Transverse colon (tissue), 4 donors: ENCODE measurements at places on chromosomes 1 and 21. TPM values are rescaled to one million over a fixed set of nuclear protein-coding genes. Genes with fewer than 3 reads are reported as not detected.

DNA sequence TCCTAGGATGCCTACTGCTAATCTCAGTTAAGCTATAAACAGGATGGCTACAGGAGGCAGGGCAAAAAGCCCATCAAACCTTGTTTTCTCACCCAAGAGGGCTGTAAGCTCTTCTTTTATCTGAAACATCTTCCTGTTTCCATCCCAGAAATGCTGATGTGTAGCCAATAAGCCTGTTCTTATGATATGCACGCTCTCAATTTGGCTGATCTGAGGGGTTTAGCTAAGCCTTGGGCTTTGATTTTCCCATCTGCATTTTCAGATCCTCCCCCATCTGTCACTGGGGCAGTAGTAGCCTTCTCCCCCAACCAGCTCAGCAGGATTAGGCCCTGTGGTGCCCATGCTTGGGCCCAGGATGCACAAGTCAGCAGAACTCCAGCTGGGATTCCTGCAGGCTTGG is 105.0 kb downstream of the BRINP2 start:
- DNase-seq = no peak
- H3K27ac ChIP-seq = no peak overlapping the region

DNA sequence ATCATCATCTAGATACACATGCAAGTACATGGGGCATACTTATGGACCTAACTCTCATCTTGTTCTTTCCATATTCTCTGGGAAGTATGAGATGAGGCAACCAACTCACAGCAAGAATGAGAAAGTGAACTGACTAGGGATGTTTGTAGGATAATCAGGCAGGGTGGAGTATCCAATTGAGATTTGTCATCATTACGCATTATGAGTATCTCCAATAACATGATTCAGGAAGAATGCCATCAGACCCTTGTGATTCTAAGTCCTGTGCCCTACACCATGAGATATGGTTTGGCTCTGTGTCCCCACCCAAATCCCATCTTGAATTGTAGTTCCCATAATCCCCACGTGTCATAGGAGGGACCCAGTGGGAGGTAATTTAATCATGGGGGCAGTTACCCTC is 154.0 kb downstream of the SLC30A10 start:
- no peak for DNase-seq
- no peaks in the 10 kb centered on the region for H3K36me3 ChIP-seq
- no peaks in the 10 kb centered on the region for H3K4me1 ChIP-seq
- no peak overlapping the region for H3K27ac ChIP-seq
- H3K4me3 ChIP-seq = no peak overlapping the region

- no peaks in the 10 kb centered on the region for H3K27me3 ChIP-seq
- H3K4me1 ChIP-seq = no peaks in the 10 kb centered on the region
- no peaks in the 10 kb centered on the region for H3K36me3 ChIP-seq
Measured at GRCh38 chr1:116553386-116554115, 17.3 kb downstream of the CD58 start.

DNA sequence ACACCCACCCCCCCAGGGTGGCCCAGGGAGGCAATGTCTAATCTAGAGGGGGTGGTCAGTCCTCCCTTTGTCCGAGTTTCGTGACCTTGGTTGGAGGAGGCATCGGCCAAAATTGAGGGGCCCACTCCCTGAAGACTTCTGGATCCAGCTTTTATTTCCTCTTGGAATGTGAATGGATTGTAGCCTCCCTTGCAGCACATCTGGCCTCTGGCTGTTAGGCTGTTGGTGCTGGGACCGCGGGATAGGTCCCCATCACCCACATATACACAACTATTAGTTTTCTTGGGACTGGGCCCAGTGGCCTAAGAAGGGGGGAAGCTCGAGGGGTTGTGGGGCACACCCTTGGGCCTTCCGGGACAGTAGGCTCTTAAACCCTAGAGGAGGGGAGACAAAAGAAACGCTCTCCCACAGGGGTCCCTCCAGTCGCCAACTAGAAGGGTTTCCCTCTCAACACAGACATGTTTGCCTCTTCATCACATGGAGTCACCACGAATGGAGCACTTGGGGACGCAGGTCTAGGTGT is 2.5 kb downstream of the LHX4 start:
- H3K27ac ChIP-seq = no peak overlapping the region
- no peaks in the 10 kb centered on the region for H3K36me3 ChIP-seq
- H3K4me3 ChIP-seq = no peak overlapping the region
- H3K27me3 ChIP-seq = peaks cover 100% of the 10 kb centered on the region
- no peak for DNase-seq

The MYOM3 gene
- total RNA-seq = 7.5 TPM

The LAPTM5 gene
- total RNA-seq = 21.3 TPM

GRCh38 chr1:155856975-155857930 is at the start of gene GON4L:
GON4L (minus strand) TSS chr1:155857214; CDS start chr1:155853780, 3,434 bp downstream.
- H3K4me3 ChIP-seq = peak within 1 kb of the TSS; percentile 46
- H3K27ac ChIP-seq = peak within 1 kb of the TSS; percentile 67
- H3K4me1 ChIP-seq = no peaks in the 10 kb centered on the region
- DNase-seq = peak; percentile 91
- peaks cover 13% of the 10 kb centered on the region for H3K27me3 ChIP-seq

DNA sequence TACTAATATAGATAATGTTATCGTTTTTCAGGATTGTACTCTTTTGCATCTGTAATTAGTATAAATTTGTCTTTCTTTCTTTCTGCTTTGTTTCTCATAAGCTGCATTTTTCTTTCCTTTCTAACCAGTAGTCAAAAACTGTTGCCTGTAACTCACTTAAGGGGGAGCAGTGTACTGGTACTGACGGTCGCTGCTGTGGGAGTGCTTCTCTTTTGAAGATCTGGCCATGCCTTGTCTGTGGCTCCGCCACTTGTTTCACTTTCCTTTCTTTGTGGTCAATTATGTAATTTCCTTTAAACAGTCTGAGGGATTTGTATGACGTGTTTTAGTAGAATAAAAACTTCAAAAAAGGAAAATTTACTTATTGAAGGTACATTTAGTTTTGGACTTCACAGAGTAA is 37.0 kb downstream of the MIA3 start:
- peaks cover 80% of the 10 kb centered on the region for H3K36me3 ChIP-seq
- no peak overlapping the region for H3K27ac ChIP-seq
- H3K4me1 ChIP-seq = peaks cover 6% of the 10 kb centered on the region
- H3K4me3 ChIP-seq = no peak overlapping the region
- peak; percentile 50 for DNase-seq

- no peaks in the 10 kb centered on the region for H3K36me3 ChIP-seq
- H3K4me1 ChIP-seq = peaks cover 18% of the 10 kb centered on the region
- DNase-seq = no peak
- no peaks in the 10 kb centered on the region for H3K27me3 ChIP-seq
- H3K4me3 ChIP-seq = no peak overlapping the region
Measured at GRCh38 chr1:207003210-207003609, 29.3 kb downstream of the C1orf116 start.

DNA sequence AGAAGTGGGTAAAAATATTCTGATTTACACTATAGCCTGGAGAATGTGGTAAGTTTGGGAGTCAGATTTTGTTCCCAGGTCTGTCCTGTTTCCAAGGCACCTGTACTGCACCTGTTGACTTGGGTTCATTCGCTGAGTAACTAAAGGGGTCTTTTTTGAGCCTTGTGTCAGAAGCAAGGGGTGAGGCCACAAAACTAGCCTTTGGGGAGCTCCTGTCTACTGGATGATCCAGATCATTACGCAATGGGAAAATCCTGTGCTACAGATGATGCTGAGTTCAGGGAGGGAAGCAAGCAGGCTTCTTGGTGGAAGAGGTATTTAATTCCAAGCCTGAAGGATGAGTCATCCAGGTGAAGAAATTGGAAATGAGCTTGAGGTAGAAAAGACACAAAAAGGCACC is 424.0 kb downstream of the MATN1 start:
- peaks cover 21% of the 10 kb centered on the region for H3K27me3 ChIP-seq
- no peaks in the 10 kb centered on the region for H3K4me1 ChIP-seq
- H3K4me3 ChIP-seq = no peak overlapping the region
- no peaks in the 10 kb centered on the region for H3K36me3 ChIP-seq
- no peak for DNase-seq

- H3K4me1 ChIP-seq = no peaks in the 10 kb centered on the region
- no peaks in the 10 kb centered on the region for H3K36me3 ChIP-seq
- H3K27me3 ChIP-seq = peaks cover 55% of the 10 kb centered on the region
- H3K27ac ChIP-seq = no peak overlapping the region
- no peak for DNase-seq
Measured at GRCh38 chr1:154809436-154810413, 60.4 kb downstream of the KCNN3 start.

The ASAP3 gene
- 53.8 TPM for total RNA-seq

GRCh38 chr1:235264327-235264726 is 63.7 kb downstream of the ARID4B start:
- no peaks in the 10 kb centered on the region for H3K36me3 ChIP-seq
- H3K4me3 ChIP-seq = no peak overlapping the region
- no peak for DNase-seq
- peaks cover 19% of the 10 kb centered on the region for H3K4me1 ChIP-seq

The LMX1A gene
- not detected for total RNA-seq

GRCh38 chr21:44838039-44838895 is 20.4 kb upstream of the SUMO3 start:
- no peak for DNase-seq
- H3K27ac ChIP-seq = no peak overlapping the region
- H3K27me3 ChIP-seq = no peaks in the 10 kb centered on the region
- no peaks in the 10 kb centered on the region for H3K36me3 ChIP-seq
- H3K4me3 ChIP-seq = no peak overlapping the region

The PTGS2 gene
- total RNA-seq = 5.9 TPM

GRCh38 chr1:7223334-7224080 is 438.3 kb downstream of the CAMTA1 start:
- no peak for DNase-seq
- no peaks in the 10 kb centered on the region for H3K4me1 ChIP-seq
- H3K27me3 ChIP-seq = no peaks in the 10 kb centered on the region

GRCh38 chr1:157025385-157025784 is 20.2 kb downstream of the ARHGEF11 start:
- no peak for DNase-seq
- H3K4me3 ChIP-seq = no peak overlapping the region
- no peak overlapping the region for H3K27ac ChIP-seq
- no peaks in the 10 kb centered on the region for H3K36me3 ChIP-seq

- no peak overlapping the region for H3K27ac ChIP-seq
- DNase-seq = no peak
- H3K27me3 ChIP-seq = no peaks in the 10 kb centered on the region
- H3K4me3 ChIP-seq = no peak overlapping the region
- H3K36me3 ChIP-seq = no peaks in the 10 kb centered on the region
- H3K4me1 ChIP-seq = no peaks in the 10 kb centered on the region
Measured at GRCh38 chr1:62593825-62594394, 3.4 kb upstream of the ANGPTL3 start.

DNA sequence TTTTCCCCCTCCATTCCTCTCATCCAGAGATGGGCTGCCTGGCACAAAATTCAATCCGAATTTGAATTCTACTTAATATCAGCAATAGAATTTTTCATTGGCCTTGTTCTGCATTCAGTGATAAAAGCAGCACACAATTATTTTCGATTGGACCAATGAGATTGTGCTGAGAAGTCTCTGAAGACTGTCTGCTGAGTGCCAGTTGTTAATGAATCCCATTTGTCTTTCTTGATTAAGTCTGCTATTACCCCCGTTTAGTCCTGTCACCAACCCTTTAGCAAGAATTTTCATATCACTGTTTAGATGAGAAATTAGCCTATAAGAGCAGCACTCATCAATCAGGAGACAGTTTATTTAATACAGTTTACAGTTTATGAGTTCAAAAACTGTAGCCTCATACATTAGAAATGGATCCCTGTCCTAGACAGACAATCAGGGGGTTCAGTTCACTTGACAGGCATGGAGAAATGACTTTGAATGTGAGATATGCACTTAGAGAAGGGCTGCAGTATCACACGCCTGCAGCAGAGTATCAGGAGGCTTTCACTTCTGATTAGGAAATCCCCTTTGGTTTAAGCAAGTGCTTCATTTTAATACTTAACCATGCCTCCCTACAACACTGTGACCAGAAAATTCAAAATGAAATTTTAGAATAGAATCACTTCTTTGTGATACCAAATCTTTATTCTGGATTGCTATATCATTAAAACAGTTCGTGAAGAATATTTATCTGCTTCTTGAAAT is 304.7 kb upstream of the PTBP2 start:
- H3K27ac ChIP-seq = peak overlapping the region; percentile 60
- no peaks in the 10 kb centered on the region for H3K4me1 ChIP-seq
- no peak for DNase-seq
- H3K27me3 ChIP-seq = no peaks in the 10 kb centered on the region

The TTC24 gene
- total RNA-seq = not detected

DNA sequence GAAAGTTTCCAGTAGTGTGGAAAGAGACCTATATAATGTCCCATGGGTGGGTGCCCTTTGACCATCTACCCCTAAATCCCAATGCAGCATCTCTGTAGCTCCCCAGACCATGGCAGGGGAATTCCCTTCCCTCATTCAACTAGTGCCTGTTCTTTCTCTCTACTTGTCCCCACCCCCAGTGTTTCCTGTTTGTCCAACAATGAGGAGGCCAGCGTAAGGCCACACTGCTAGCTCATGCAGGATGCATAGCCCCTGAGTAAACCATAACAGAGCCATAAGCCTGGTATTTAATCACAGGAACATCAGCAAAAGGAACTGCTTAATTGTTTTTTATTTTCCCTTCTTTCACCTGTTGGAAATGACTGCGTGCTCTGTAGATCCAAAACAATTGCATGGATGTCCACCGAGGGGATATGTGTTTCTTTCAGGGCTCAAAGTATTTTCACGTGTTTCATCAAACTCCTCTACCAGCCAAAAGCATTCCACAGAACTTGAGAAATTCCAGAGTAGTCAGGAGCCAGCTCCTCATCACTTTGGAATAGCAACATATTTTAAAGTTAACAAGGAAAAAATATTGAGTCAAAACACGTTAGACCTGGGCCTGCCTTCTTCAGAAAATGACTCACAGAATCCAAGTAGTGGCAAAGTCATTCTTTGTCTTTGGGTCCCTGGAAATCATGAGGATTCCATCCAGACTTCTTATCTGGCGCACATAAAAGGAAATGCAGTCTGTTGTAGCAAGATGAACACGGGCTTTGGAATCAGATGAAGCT is 162.5 kb upstream of the SGIP1 start:
- H3K4me1 ChIP-seq = peaks cover 10% of the 10 kb centered on the region
- peak overlapping the region; percentile 56 for H3K27ac ChIP-seq
- DNase-seq = peak; percentile 27
- H3K36me3 ChIP-seq = no peaks in the 10 kb centered on the region
- no peaks in the 10 kb centered on the region for H3K27me3 ChIP-seq

The PRAMEF26 gene
- total RNA-seq = not detected

- no peaks in the 10 kb centered on the region for H3K27me3 ChIP-seq
- no peak for DNase-seq
- no peaks in the 10 kb centered on the region for H3K4me1 ChIP-seq
- H3K27ac ChIP-seq = no peak overlapping the region
- H3K4me3 ChIP-seq = no peak overlapping the region
- no peaks in the 10 kb centered on the region for H3K36me3 ChIP-seq
Measured at GRCh38 chr1:76187436-76187835, 112.9 kb downstream of the ST6GALNAC3 start.

The KCNH1 gene
- total RNA-seq = 2.2 TPM

GRCh38 chr1:32014199-32014947 is 705 bp downstream of the KHDRBS1 start:
- H3K4me3 ChIP-seq = peak overlapping the region; percentile 98
- no peaks in the 10 kb centered on the region for H3K27me3 ChIP-seq
- peaks cover 31% of the 10 kb centered on the region for H3K4me1 ChIP-seq
- peak overlapping the region; percentile 100 for H3K27ac ChIP-seq
- no peaks in the 10 kb centered on the region for H3K36me3 ChIP-seq

The MYCBP gene
- 24.3 TPM for total RNA-seq

- no peak overlapping the region for H3K4me3 ChIP-seq
- no peaks in the 10 kb centered on the region for H3K27me3 ChIP-seq
- DNase-seq = peak; percentile 74
- H3K27ac ChIP-seq = peak overlapping the region; percentile 79
- H3K4me1 ChIP-seq = peaks cover 16% of the 10 kb centered on the region
Measured at GRCh38 chr1:184792450-184792969, 37.9 kb upstream of the EDEM3 start.

GRCh38 chr1:8693107-8693506 is 124.3 kb downstream of the RERE start:
- no peak for DNase-seq
- H3K4me3 ChIP-seq = no peak overlapping the region
- H3K36me3 ChIP-seq = no peaks in the 10 kb centered on the region
- peaks cover 9% of the 10 kb centered on the region for H3K4me1 ChIP-seq
- no peak overlapping the region for H3K27ac ChIP-seq
- H3K27me3 ChIP-seq = no peaks in the 10 kb centered on the region

The SPRR2E gene
- not detected for total RNA-seq
